T-helper 2 cell treated with Interferon-gamma antibody and Interleukin-4, amounts not matched to agents 5 μg/mL and 100 μg/mL, for 36 hours (primary cell): ENCODE measurements at places on chromosomes 1 and 21.

- DNase-seq: no peak
These were observed 21.1 kb downstream of the FYB2 start for GRCh38 chr1:56798053-56798471.

- no peak for DNase-seq
These were observed 195.2 kb upstream of the CAMK1G start for GRCh38 chr1:209388358-209388757.

DNA sequence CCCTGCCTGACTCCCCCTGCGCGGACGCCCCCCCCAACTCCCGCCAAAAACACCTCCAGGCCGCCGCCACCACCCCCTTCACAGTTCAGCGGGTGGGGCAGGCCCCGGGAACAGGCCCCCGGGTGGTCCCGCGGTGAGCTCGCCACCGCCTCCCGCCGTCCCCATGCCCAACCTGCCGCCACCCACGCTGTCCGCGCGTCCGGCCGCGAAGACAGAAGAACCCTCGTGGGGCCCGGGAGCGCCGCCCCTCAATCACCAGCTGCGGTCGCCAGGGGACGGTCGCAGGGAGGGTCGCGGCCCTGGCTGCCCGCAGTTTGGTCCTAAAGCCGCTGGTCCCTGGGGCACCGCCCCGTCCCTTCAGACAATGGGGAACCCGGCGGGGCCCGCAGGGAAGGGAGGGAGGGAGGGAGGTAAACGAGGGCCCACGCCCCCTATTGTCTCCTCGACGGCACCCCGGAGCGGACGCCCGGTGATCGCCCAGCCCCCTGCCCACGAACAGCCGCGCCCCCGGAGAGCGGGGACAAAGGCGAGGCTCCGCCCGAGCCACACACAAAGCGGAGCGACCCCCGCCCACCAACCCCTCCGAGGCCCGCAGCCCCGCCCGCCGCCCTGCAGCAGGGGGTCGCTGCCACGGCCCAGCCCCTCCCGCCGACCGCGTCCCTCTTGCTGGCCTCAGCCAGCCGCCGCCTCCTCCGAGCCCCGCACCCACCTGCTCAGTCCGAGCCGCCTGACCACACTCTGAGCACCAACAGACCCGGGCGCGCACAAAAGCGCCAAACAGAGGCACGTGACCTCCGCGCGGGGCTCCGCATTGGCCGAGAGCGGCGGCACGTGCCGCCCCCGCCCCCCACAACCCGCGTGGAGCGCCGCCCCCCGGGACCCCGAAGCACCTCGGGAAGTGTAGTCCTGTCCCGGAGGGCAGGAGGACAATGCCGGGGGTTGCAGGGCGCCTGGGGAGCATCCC, at the start of gene STMN1:
Gene STMN1, minus strand, starts transcription at position 740 of the 964 bp plus-strand sequence. CDS start 1,743 bp downstream, outside the sequence.
- peak; percentile 85 for DNase-seq

DNA sequence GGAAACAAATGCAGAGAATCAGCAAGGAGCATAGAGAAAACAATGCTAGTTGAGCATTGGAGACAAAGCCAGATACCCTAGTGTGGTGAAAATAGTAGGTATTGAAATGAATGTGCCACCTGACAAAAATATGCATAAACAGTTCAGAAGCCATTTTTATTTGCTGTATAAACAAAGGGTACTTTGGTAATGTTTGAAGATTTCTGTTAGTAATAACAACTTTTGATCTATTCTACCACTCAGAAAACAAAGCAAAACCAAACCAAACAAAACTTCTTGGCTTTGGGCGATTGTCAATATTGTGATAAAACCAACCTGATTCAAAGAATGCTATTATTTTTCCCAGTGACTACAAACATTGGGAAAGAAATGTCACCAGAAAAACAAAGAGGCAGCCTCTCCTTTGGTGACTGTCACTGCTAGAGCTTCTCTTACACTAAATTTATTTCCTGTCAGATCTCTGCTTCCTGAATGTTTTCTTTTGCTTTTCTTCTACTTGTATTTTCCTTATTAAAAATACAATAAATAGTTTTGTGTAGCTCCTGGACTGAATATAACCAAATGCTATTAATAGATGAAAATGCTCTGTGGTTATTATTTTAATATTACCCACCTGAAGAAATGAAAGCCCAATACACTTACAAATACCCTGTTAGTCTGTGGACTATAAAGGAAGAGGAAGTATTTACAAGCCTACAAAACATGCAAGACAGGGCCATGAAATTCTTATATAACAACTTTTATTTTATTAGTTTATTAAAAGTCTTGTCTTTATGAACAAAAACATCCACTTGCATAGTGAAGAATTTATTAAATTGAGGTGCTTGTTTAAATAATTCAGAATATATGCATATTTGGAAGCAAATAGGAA, 5.7 kb downstream of the ATP6V1G3 start:
- no peak for DNase-seq

DNA sequence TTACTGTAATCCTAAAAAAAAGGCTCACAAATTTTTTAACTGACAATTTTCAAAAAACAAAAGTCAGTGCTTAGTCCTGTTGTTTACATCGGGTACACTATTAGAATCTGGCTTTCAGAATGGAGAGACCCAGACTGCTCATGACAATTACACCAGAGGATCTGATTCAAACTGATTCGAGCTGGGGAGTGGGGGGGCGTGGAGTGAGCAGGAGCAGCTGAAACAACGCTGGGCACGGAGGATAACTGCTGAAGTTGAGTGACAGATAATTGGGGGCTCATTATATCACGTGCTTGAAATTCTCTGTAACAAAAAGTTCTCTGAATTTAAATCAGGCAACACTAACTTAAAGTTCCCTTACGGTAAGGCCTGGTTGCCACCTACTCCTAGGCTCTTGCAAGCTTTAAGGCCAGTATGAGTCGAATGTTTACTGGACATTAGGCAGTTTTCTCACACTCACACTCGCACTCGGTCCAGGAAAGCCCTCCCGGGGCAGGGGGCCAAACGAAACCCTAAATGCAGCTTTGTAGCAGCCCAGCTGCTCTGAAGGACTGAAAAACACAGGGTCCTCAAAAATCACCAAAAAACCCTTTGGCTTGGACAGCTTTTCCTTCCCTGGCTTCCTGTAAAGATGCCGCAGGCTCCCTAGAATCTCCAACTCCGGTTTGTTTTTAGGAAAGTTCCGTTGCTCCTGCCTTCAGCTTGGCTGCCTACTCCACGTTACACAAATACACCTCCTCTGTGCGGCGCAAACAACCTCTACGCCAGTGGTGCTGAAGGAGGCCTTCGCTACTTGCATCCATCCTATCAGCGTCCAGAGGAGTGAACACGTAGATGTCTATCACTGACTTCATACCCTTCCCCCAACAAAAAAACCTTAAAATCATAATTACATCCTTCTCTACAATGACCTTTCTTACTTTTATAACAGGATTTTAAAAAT, 42.9 kb downstream of the CAPZB start:
- no peak for DNase-seq

GRCh38 chr1:113557187-113557586, 166.9 kb downstream of the MAGI3 start:
- no peak for DNase-seq

DNA sequence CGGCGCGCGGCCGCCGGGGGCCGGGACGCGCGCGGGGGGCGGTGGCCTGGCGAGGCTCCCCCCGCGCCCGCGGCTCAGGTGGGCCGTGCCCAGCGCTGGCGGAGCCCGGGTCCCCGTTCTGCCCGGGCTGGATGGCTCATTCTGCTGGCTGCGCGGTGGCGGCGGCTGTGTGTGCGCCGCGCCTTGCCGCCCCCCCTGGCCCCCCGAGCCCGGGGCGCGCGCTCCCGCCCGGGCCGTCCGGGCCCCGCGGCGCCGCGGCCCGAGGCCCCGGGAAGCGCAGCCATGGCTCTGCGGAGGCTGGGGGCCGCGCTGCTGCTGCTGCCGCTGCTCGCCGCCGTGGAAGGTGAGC, at the start of gene EPHB2:
Gene EPHB2, plus strand, starts transcription at position 139 of the 349 bp plus-strand sequence. Its CDS starts 144 bp downstream, at position 283.
- DNase-seq: no peak

DNA sequence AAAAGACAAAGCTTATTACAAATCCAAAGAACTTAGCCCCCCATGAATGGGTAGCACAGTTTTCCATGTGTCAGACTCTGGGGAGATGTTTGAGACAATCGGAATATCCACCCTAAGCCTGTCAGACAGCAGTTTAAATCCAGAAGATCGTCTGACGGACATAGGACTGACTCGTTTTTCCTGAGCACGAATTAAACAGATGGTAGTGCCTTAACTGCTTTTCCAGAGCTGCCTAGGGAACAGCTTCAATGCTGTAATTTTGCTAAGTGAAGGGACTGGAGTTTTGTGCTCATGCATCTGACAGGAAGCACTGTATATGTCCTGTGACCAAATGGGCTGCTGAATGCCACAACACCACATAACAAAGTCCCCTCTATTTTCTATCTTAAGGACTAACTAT, 48.6 kb downstream of the PCNX2 start:
- no peak for DNase-seq

- DNase-seq: no peak
These were observed 488.5 kb upstream of the RUNX1 start for GRCh38 chr21:35537604-35538003.

DNA sequence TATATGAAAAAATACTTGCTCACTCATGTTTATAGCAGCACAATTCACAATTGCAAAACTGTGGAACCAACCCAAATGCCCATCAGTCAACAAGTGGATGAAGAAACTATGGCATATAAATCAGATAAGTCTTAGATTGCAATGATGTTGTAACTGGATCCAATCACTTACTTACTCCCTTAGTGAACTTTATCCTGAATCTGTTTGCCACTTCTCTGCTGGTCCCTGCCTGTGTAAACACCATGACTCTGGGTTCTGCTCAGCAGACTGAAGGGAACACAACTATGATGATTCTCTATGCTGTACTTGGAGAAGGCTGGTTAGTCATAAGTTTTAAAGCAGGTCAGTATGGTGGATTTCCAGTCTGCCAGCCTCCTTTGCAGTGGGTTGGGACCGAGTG, 391.2 kb downstream of the RWDD3 start:
- DNase-seq: no peak

DNA sequence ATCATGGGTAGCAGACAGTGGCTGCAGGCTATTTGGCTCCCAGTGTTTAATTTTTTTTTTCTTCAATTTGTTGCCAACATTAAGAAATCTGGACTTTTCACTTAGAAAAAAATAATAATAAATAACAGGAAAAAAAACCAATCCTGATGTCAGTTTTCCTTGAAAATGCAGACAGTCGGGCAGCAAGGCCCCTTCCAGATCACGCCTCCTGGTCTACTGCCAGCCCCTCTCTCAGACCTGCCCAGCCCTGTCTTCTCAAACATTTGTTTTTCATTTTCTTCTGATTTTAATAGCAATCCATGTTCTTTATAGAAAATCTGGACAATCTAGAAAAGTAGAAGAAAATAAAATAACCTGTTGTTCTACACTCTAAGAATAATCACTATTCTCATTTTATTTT, 15.5 kb downstream of the IFNGR2 start:
- DNase-seq: no peak

DNA sequence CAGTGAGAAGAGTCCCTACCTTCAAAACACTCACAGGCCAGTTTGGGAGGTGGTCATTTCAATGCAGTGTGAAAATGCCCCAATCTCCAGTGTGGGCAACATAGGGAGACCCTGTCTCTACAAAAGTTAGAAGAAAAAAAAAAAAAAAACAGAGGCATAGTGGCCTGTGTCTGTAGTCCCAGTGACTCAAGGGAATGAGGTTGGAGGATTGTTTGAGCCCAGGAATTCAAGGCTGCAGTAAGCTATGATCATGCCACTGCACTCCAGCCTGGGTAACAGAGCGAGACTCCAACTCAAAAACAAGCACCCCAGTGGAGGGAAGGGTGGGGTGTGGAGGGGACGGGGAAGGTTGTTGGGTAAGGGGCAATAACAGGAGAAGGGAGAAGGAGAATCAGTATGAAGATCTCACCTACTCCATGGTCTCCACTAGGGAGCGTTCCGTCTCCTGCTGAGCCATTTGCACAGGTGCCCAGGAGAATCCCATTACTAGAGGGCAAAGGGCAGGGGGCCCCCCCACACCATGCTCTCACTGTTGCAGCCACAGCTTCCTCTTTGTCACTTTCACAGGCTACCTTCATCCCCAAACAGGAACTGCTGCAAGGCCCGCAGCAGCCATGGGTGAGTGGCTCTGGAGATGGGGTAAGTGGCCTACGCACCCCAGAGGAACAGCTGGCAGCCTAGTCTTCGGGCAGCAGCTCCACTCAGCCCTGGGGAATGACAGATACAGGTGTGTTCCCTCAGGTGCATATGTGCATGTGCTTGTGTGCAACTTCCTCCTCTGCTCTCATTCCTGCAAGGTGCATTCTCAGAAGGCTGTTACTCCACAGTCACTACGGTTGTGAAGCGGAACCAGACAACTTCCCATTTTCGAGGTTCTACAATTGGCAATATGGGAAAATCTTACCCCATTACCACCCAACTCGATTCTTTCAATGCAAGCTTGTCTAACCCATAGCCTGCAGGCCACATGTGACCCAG, 87.9 kb upstream of the LYST start:
- peak; percentile 21 for DNase-seq
